ENCODE measurements at places on chromosomes 16 and 17.

DNA sequence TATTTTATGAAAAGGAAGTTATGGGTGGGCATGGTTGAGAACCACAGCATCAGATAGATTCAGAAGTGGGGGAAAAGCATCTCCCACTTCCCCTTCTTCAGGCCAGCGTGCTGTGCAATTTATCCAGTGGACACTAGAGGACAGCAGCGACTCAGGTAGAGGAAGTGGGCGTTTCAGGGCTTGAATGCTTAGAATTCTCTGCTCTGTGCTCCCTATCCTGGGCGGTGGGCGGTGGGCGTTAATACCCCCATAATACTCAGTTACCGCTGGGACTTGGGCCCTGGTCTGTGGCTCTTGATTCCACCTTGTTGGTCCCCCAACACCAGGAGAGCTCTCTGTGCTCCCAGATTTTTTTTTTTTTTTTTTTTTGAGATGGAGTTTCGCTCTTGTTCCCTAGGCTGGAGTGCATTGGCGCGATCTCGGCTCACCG, 3.7 kb upstream of the LYZL6 start:
- peak; percentile 66 for DNase-seq

DNA sequence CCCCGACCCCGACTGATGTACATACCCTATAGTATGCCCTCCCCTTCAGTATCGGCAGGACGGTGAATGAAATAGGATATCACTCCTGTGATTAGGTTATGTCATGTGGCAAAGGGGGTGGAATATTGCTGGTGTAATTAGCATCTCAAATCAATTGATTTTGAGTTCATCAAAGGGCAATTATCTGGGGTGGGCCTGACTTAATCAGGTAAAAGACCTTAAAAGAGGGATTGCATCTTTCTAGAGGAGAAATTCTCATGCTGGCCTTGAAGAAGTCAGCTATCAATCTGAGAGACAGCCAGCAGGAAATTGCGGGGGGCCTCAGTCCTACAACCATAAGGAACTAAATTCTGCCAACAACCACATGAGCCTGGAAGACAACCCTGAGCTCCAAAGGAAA, 10.3 kb downstream of the TRIM25 start:
- DNase-seq, result no peak

GRCh38 chr17:48985436-48986245, 11.5 kb upstream of the IGF2BP1 start:
- no peak for DNase-seq

DNA sequence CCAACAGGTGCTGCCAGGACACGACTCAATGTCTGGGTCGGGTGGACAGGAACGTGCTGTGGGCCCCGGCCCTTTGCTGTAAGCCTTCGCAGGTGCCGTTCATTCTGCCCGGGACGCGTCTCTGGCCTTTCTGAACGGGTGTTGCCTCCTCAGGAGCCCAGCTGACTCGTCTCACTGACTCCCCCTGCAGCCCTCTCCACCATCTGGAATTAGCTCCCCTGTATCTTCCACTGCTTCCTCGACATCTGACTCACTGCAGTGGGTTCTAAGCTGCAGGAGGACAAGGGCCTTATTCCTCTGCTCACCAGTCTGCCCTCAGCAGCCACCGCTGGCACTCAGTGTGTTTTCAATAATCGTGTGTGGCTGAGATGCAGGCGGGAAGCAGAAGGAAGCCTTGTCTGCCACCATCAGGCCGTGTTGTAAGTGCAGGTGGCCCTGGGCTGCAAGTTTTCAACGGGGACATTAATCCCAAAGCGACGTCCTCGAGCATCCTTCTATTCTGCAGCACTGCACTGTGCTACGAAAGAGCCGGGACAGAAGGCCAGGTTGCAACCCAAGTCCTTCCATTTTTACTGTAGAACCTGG, 256.2 kb downstream of the FOXL1 start:
- peak; percentile 44 for DNase-seq

DNA sequence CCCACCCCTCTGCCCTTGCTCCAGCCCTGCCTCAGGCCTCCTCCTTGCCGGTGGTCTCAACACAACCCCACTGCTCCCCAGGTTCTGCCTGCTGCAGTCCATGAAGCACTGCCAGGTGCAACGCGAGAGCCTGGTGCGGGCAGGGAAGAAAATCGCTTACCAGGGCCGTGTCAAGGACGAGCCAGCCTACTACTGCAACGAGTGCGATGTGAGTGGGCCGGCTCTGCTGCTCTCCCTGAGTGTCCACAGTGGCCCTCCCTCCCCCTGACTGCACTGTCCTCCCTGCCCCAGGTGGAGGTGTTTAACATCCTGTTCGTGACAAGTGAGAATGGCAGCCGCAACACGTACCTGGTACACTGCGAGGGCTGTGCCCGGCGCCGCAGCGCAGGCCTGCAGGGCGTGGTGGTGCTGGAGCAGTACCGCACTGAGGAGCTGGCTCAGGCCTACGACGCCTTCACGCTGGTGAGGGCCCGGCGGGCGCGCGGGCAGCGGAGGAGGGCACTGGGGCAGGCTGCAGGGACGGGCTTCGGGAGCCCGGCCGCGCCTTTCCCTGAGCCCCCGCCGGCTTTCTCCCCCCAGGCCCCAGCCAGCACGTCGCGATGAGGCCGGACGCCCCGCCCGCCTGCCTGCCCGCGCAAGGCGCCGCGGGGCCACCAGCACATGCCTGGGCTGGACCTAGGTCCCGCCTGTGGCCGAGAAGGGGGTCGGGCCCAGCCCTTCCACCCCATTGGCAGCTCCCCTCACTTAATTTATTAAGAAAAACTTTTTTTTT, 1.8 kb upstream of the TMEM88 start:
- DNase-seq, result no peak

- DNase-seq, result no peak
Measured at GRCh38 chr17:17514993-17515933, 19.1 kb upstream of the RASD1 start.

GRCh38 chr16:55561319-55561848, 5.1 kb upstream of the CAPNS2 start:
- DNase-seq, result no peak

DNA sequence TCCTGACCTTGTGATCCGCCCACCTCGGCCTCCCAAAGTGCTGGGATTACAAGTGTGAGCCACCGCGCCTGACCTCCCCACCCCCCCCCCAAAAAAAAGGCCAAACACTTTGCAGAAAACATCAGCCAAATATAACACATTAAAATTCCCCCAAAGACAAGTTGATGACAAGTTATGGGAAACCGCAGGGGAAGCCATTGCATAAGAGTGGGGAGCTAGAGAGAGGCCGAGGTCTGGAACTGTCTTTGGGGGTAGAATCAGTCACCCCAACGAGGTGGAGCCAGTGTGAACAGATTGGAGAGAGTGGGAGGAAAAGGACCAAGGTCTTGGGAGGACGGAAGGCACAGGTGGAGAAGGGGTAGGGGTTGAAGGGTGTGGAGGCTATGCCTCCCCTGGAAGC, 2.8 kb downstream of the DRC3 start:
- no peak for DNase-seq

- no peak for DNase-seq
Measured at GRCh38 chr17:21288571-21289017, 4.1 kb downstream of the MAP2K3 start.

DNA sequence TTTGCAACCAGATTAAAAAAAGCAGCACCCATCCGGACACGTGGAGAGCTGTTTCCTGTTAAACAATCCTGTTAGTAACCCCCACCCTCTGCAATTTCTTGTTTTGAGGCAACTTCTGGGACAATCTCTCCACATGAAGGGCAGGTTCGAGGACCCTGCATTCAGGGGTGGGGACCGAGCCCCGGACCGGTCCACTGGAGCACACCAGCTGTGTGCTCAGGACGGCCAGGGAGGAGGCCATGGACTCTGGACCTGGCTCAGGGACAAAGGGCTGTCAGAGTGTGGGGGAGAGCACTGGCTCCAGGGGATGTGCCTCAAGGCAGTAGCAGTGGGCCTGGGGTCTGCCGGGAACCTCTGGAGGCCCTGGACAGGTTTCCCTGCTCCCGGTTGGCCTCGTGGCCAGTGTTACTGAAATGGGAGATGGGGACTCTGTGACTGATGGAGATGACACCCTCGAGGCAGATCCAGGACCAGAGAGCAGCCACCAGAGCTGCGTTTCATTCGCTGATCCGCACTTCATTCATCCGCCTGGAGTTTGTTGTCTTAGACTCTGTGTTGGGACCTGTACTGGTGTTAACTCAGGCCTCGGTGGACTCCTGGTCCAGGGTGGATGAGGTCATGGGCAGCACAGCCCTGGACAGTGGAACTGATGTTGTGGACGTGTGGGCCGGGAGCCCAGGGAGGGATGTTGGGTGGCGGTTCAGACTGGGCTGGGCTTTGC, 2.9 kb upstream of the CPNE7 start:
- DNase-seq, result no peak

DNA sequence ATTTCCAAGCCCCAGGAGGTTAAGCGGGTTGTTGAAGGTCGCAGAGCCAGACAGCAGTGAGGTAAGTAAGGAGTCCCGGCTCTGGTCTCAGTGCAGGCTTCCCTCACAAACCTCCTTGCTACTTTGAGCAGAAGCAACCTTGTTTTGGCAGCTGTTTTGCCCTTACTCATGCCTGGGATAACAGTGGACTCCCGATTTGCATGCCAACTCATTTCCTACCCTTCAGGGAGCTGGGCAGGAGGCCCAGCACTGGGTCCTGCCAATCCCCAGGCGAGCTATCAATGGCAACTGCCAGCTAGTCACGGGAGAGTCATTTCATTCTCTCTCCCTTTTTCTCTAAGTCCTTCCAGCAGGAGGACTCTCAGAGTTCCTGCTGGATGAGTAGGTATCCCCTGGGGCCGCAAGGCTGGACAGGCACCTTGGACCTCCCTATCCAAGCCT, 72.0 kb upstream of the KSR1 start:
- peak; percentile 86 for DNase-seq

GRCh38 chr17:67246653-67247415, 1.8 kb upstream of the HELZ start:
- DNase-seq, result peak; percentile 34

DNA sequence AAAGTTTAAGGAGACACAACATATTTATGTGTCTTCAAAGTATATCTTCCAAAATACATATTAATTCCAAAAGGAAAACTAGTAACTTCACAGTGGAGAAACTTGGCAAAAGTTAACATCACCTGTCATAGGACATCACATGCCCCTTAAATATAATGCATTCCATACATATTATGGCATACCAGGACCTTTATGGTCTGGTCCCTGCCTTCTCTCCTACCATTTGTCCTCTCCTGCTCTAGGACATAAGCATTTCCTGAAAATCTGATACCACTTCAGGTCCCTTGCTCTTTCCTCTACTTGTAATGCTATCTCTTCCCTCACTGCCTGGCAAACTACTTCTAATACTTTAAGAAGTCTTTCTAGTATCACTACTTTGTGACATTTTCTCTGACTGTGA, 168.1 kb upstream of the RBL2 start:
- DNase-seq, result peak; percentile 3

DNA sequence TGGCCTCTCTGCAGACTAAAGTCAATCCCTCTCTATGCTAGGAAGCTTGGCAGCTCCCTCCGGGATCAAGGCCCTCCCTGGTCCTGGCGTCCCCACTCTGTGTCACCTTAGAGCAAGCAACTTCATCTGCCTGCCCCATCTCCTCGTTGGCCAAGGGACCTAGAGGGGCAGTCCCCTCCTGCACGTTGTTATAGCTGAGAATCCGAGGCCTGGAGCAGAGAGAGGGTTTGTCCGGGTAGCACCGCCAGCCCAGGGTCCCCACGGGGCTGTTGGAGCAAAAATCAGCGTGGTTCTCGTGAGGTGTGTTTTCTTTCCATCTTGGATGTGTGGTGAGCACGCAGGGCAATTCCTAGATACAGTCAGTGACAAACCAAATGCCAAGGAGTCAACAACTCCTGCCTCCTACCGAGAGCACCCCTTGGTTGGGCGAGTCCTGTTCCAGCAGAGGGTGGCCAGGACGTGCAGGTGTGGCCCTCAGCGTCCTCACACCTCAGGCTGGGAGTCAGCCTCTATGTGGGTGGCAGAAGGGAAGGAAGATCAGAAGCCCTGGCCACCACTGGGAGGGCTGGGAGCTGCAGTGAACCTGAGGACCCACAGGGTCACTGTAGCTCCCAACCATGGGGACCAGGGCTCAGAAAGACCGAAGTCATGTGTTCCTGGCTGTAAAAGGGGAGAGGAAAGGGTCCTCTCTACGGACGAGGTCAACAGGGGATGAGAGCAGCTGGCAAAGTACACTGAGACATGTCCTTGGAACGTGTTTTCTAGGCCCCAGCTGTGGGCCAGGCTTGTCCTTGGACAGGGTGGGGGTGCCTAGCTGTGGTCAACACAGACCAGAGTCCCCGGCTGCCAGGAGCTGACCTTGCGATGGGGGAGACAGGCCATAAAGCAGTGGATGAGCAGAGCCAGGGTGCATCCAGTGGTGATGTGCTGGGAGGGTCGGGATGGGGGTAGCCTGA, 85.6 kb upstream of the CIBAR2 start:
- no peak for DNase-seq

DNA sequence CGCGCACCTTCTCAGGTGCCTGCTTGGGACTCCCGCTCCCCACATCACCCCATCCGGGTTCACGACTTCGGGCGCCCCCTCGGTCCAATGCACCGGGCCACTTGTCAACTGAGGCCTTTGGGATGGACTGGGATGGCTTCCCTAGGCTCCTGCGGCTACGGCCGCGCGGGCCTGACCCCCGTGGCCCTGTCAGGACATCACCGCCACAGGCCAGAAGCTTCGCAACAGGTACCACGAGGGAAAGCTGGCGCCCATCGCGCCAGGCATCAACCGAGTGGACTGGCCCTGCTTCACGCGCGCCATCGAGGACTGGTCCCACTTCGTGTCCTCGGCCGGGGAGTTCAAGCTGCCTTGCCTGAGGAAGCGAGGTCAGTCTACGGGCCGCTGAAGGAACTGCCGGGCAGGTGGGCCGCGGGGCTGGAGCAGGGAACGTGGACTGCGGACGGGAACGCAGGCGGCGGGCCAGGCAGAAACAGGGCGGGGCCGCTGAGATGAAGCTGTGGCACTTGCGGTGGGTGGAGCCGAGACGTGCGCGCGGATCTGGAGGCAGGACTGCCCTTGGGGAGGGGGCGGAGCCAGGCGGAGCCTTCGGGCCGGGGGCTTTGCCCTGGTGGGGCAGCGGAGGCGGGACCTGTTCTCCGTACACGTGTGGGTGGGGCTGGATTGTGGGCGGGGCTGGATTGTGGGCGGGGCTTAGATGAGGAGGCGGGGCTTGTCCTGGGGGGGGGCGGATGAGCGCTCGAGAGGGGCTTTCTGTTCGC, 13.7 kb upstream of the CNGB1 start:
- DNase-seq, result peak; percentile 54

GRCh38 chr17:55391244-55391757, 30.3 kb downstream of the MMD start:
- DNase-seq, result no peak

- no peak for DNase-seq
Measured at GRCh38 chr16:66028510-66029216, 337.8 kb upstream of the CDH5 start.

GRCh38 chr17:75641343-75641742, 8.1 kb downstream of the SMIM5 start:
- no peak for DNase-seq

GRCh38 chr16:50261707-50262235, 4.6 kb upstream of the ADCY7 start:
- no peak for DNase-seq

- DNase-seq, result no peak
Measured at GRCh38 chr17:82901356-82901755, 61.5 kb upstream of the ZNF750 start.

GRCh38 chr17:13485327-13485726, 116.4 kb downstream of the HS3ST3A1 start:
- no peak for DNase-seq

GRCh38 chr17:79671085-79671694, 59.6 kb upstream of the ENPP7 start:
- no peak for DNase-seq

Data from lung microvascular endothelial cell (primary cell).